NCI-H774 (cell line): ENCODE measurements at places on chromosomes 2 and 18.

- DNase-seq = no peak
These were observed 188.1 kb downstream of the FMNL2 start for GRCh38 chr2:152523091-152523490.

DNA sequence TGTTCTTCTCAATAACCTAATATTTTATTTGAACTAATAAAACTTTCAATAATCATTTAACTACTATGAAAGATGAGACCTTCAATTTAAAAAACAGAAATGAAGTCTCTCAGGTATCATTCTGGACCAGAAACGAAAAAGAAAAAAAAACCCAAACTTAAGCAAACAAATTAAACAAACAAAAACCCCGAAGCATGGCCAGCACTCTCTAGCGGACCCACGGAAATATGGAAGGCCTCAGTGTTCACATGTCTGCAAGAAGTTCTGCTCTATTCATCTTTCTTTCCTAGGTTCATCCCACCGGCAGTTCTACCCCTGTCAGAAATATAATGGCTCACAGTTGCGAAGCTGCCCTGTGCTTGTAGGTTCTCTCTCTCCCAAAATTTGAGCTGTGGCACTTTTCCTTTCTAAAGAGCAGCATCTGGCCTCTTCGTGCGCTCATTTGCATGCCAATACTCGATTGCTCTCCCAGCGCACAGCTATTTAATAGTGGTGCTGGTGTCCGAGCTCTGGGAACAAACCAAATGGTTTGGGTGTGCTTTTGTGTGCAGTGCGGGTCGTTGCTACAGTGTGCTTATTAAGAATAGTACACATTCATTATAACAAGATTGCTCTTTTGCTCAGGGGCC lies 129.0 kb upstream of the ZEB2 start:
- no peak for DNase-seq

- no peak for DNase-seq
These were observed 295.2 kb downstream of the PARD3B start for GRCh38 chr2:204840504-204840903.

GRCh38 chr18:8657873-8658470 lies 47.4 kb upstream of the MTCL1 start:
- DNase-seq = no peak
